ENCODE measurements at places on chromosomes 11 and 22. TPM values are rescaled to one million over a fixed set of nuclear protein-coding genes. Genes with fewer than 3 reads are reported as not detected.

DSCAML1 gene
- not detected for total RNA-seq

OR2D2 gene
- total RNA-seq, result 0.29 TPM

LDLRAD3 gene
- total RNA-seq, result 2.5 TPM

CASP5 gene
- total RNA-seq, result not detected

F2 gene
- not detected for total RNA-seq

TRMT112 gene
- 342 TPM for total RNA-seq

Measured in smooth muscle cell of trachea (primary cell).